ENCODE measurements at places on chromosomes 11 and 22.

DNA sequence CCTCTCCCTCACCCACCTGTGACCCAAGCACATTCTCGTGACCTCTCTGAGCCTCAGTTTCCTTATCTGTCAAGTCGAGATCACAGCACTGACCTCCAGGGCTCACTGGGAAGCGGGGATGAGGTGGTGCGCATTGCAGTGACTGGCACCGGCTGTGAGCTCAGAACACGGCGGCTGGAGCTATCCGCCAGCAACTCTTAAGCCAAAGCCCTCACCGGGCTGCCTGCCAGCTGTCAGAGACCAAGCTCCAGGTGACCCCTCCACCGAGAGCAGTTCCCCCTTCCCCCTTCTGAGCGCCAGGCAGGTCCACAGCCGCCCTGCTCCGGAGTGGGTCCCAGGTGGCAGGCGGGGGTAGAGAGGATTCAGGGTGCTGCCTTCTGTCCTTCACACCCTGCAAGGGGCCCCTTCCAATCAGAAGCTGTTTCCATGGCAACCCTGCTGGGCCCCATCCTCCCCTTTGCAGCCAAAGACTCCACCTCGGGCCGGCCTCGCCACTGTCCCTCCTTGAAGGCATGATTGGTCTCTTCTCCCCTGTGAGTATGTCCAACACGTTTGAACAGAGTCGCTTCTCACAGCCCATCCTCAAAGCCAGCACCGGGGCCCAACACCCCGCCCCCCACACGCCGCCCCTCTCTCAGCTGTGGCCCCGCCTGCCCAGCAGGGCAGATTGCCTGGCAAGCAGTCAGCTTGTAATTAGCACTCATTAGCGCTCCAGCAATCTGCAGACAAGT lies 98.7 kb downstream of the WNT7B start:
- DNase-seq, result no peak

DNA sequence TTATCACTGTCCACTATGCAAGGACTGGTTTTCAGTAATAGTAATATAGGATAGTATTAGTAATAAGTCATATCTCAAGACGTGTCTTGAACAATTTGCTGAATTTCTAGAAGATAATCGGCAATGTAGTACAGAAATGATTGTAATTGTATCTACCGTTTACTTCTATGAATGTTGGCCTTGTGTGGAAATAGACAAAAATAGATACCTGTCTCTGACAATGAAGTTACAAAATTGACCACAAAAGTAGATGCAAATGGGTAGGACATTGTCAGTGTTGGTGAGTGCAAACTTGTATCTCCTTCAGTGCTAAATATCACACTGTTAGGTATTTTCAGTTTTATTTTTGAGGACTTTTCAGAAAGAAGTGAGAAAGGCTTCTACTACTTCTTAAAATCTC lies 43.1 kb downstream of the SVIP start:
- no peak for DNase-seq

- no peak for DNase-seq
Observed at GRCh38 chr11:23112987-23113886, 253.0 kb upstream of the CCDC179 start.

DNA sequence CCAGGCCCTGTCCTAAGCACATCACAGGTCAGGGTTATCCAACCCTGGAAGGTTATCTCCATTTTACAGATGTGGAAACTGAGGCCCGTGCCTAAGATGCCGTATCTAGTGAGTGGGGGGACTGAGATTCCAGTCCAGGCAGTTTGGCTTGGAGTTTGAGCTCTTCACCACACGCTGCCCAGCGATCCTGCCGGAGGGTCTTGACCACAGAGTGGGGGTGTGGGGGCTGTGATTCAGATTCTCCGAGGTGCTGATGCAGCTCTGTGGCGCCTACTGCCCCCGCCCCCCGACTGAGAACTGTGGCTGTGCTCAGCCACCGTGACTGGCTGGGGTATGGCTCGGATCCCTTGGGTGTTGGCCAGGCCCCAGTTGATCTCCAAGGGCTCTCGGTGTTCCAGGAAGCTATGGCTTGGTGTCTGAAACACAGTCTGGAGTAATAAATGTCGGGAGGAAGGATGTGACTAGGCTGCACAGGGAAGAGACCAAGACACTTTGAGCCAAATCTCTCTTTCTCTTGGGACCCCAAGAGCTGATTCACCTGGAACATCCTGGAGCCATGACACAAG lies 60.6 kb upstream of the RASD2 start:
- DNase-seq, result no peak

- DNase-seq, result no peak
Observed at GRCh38 chr11:12205330-12205729, 94.9 kb downstream of the MICAL2 start.

GRCh38 chr11:93329936-93330445 lies 551 bp upstream of the DEUP1 start:
- DNase-seq, result no peak

DNA sequence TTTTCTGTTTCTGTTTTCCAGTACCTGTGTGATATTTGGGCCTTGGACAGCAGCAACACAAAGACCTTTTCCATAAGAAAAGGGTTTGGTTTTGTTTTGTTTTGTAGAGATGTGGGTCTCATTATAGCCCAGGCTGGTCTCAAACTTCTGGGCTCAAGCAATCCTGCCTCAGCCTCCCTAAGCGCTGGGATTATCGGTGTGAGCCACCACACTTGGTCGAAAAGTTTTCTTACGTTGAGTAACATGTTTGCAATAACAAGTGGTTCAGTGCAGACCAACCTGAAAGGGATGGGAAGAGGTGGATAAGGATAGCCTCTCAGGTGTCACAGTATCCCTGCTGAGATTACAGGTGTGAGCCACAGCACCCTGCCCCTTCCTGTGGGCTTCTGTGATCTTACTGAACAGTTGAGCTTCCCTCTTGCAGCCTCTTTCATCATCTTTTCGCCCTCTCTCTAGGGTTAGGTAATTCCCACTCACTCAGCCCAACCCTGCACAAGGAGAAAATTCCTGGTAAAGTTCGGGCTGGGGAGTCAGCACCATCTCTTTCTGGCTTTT lies 3.5 kb upstream of the MRPL48 start:
- DNase-seq, result no peak

- no peak for DNase-seq
Observed at GRCh38 chr11:118144301-118145268, 8.0 kb downstream of the SCN4B start.

- DNase-seq, result no peak
Observed at GRCh38 chr11:95119361-95120060, 29.9 kb downstream of the ENDOD1 start.

DNA sequence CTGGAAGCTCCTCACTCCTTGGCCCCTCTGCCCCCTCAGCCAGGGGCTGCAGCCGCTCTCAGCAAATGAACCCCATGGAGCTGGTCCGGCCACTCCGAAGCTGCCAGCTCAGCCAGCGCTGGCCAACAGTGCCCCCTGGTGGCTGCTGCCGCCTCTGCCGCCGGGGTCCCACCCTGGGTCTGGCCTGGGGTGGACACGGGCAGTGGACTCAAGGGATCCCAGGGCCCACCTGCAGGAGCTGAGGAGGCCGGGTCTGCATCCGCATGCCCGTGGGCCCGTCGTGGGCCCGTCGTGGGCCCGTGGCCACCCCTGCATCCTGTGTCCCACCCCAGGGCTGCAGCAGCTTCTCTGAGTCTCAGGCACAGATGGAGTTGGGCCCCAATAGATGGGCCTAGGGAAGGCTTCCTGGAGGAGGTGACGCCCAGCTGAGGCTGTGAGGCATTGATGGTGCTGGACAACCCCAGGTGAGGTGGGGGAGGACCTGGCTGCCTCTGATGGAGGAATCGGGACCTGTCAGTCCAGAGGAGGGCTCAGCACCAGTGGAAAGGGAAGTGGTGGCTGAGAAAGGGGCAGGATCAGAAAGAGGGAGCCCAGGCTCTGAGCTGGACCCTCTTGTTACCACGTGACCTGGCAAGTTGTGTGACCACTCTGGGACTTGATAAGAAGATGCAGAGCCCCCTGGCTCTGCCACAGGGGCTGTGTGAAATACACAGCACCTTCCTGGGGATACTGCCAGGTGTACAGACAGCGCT lies 522.3 kb downstream of the BRD1 start:
- DNase-seq, result peak; percentile 7

DNA sequence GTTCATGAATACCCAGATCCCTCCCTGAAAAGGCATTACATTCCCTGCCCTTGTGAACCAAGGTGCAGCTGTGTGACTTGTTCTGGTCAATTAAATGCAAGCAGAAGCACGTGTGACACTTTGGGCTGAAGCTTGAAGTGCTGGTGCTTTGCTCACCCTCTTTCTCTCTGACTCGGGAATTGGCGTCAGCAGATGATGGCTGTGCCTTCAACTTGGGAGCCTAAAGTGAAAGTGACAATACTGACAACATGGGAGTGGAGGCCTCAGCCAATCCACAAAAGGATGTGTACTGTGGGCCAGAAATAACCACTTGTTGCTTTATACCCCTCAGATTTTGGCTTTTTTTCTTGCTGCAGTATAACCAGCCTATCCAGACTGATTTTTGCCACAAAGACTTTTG lies 148.3 kb upstream of the THY1 start:
- no peak for DNase-seq

DNA sequence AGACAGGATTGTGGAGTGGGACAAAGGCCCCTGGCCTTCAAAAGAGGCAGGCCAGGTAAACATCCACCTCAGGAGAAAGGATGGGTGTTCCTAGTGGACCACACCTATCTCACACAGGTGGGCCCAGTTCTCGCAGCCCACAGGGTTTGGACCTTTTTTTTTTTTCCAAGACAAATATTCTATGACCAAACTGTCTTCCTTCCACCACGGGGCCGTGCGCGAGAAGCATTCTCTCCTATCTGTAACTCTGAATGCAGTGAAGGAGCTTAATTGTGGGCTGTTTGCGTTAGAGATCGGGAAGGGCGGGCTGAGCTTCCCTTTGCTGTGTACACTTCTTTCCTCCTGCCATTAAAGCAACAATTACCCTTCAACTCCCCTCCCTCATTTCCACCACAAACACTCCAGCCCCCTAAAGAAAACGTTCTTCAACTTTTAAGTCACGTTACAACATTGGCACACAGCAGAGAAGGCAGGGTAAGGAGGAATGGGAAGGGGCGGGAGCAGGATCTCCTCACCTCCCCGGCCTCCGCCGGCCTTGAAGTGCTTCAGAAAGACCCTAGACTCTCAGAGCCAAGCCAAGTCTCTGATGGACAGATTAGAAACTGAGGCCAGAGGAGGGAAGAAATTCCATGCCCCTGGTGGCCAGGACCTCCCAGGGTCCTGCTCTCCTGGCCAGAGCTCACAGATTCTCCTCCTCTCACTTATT lies 238.4 kb downstream of the BUD13 start:
- DNase-seq, result no peak

- DNase-seq, result no peak
Observed at GRCh38 chr22:45472426-45472825, 30.3 kb upstream of the FBLN1 start.
